ENCODE measurements at places on chromosomes 16 and 17.

GRCh38 chr16:49458243-49458642 lies 84.6 kb downstream of the C16orf78 start:
- DNase-seq: no peak

- DNase-seq: no peak
Observed at GRCh38 chr17:44965481-44966234, 2.4 kb downstream of the C1QL1 start.

GRCh38 chr16:49543631-49543946 lies 170.0 kb downstream of the C16orf78 start:
- DNase-seq: no peak

- DNase-seq: no peak
Observed at GRCh38 chr16:9061358-9061813, 30.1 kb upstream of the HAPSTR1 start.

- no peak for DNase-seq
Observed at GRCh38 chr17:74882517-74883240, 9.9 kb upstream of the FDXR start.

DNA sequence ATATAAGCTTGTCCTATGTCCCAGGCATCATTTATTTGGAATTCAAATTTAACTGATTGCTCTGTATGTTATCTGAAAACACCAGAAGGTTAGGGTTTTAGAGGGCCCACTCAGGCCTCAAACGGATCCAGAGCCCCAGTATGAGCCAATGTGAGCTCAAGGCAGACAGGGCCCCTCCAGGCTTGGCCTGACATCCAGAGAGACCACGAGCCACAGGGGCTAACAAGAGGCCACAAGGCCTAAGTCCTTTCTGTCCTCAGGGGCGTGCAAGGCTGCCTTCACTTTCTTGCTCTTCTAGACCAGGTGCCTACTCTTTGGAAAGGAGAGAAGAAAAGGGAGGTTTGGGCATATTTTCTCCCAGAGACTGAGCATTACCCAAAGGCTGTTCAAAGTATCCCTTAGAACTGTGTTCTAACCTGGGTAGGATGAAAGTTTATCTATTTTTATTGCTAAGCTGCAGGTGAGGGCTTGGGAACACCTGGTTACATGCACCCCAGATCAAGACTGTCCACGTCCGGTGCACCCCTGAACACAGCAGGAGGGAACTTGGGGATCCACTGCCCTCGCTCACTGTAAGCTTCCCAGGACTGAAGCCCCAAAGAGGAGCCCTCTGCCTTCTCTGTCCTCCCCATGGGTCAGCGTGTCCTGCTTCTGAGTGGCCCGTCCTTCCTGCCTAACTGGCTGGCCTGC lies 1.5 kb upstream of the ENGASE start:
- DNase-seq: no peak

DNA sequence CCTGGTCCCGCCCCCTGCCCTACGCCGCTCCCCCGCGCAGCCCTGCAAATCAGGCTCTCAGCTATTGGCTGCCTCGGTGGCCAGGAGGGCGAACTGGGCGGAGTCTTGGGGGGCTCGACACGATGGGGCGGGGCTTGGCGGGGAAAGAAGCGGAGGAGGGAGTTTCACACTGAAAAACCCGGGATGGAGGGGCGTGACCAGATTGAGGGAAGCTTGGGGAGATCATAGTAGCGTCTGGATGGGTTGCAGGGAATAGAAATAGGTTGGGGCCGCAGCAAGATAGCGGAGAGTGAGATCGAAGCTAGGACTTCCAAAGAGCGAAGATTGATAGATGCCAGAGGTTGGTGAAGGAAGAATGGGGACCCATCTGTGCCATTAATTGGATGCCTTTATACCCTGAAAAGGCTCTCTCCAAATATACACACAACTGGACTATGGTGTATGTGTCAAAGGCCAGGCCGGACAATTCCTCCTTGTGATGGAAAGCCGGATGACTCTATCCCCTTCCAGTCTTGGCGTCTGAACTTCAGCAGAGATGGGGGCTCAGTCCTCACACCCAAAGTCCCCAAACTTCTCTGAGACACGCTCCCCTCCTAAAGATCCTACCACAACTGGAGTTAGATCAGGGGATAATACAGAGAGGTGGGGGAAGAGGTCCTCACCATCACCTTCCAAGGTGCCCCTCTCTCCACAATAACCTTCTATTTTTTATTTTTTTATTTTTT lies 376 bp upstream of the STAC2 start:
- no peak for DNase-seq

GRCh38 chr17:79413611-79414010 lies 197.2 kb downstream of the RBFOX3 start:
- DNase-seq: no peak

DNA sequence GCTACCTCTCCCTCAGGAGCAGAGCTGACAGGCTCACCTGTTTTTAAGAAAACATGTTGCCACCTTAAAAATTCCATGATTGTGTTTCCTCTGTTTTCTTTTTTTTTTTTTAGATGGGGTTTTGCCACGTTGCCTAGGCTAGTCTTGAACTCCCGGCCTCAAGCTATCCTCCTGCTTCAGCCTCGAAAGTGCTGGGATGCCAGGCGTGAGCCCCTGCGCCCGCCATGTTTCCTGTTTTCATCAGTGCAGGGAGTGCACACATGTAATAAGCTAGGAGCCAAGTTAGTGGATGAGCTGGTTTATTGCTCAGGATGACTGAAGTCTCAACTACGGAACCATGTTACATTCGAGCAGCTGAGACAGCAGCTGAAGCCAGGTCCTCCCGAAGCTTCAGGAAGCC lies 13.6 kb downstream of the MRM3 start:
- no peak for DNase-seq

GRCh38 chr16:47664653-47665325 lies 203.7 kb downstream of the PHKB start:
- no peak for DNase-seq

DNA sequence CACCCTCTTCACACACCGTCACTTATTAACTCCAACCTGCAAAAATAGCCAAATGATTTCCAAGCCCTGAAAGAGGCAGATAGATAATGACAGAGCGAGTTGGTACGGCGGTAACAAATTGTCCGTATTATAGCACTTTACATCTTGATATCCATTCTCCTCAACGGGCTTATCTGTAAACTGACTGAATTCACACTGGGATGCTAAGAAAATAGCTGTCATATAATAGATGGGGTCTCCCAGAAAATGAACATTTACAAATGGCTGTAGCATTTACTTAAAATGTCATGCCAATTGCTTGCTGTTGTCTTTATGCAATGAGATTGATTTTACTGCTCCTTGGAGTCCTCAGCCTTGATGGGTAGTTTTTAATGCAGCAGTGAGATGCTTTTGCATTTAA lies 225.8 kb upstream of the SDK2 start:
- DNase-seq: no peak

DNA sequence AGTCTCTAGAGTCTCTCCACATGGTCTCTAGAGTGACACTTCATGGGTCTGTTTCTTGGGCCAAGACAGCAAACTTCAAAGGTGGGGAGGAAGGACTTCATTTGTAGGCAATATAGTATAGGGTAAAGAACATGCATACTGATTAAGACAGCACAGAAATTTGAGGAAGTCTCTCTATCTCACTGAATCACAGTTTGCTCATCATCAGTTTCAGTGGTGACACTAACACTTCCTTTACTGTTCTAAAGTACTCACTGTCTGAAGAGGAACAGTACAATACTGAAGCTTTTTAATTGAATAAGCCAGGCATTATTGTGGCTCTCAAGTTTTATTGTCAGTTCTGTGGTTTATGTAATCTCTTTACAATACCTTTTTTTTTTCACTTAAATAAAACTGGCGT lies 656.4 kb upstream of the CDH8 start:
- no peak for DNase-seq

GRCh38 chr17:41754066-41754465 lies 19.6 kb upstream of the HAP1 start:
- no peak for DNase-seq

DNA sequence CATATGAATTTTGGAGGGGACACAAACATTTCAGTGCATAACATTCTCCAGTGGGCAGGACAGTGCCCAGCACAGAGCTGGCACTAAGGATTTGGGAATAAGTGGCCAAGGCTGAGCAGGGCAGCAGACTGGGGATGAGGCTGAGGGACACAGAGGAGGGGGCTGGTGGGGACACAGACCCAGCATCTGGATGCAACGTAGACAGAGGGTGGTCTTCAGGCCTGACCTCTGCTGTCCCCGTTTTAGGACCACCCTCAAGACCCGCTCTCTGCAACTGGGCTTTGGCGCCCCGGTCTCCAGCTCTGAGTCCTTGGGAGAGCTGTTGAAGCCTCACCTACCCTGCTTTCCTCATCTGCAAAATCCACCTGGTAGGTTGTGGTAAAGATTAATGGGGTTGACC lies 3.3 kb upstream of the PRSS33 start:
- DNase-seq: no peak

DNA sequence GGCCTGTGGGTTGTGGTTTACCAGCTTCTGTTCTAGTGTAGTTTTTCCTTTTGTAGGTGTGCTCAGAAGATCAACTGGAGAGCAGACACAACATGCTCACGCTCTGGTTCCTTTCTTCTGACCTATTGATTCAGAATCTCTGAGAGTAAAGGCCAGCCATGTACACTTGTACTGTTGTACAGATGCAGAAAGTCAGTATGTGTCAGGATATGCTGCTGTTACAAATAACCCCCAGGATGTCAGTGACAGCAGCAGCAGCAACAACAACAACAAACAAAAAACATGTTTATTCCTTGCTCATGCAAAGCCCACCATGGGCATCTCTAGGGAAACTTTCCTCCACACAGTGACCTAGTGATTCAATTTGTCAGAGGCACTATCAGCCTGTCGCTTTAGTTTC lies 154.8 kb upstream of the RBFOX1 start:
- DNase-seq: no peak

GRCh38 chr16:53559270-53559951 lies 56.4 kb upstream of the AKTIP start:
- DNase-seq: no peak

DNA sequence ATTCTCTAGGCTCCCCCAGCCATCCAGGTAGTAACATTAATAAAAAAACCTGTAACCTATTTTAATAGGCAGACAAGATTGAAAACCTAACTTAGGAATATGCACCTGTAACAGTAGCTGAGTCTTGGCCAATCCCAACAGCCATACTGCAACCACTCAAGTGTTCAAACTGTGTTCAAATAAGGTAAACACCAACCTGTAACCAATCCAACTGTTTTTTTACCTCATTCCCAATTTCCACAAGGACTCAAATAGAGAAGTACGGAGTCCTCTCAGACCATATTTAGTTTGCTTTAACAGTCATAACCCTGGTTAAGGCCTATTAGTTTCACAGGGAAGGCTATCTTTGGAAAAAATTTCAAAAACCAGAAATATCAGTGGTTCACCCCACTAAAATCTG lies 40.4 kb upstream of the NOS2 start:
- DNase-seq: no peak

DNA sequence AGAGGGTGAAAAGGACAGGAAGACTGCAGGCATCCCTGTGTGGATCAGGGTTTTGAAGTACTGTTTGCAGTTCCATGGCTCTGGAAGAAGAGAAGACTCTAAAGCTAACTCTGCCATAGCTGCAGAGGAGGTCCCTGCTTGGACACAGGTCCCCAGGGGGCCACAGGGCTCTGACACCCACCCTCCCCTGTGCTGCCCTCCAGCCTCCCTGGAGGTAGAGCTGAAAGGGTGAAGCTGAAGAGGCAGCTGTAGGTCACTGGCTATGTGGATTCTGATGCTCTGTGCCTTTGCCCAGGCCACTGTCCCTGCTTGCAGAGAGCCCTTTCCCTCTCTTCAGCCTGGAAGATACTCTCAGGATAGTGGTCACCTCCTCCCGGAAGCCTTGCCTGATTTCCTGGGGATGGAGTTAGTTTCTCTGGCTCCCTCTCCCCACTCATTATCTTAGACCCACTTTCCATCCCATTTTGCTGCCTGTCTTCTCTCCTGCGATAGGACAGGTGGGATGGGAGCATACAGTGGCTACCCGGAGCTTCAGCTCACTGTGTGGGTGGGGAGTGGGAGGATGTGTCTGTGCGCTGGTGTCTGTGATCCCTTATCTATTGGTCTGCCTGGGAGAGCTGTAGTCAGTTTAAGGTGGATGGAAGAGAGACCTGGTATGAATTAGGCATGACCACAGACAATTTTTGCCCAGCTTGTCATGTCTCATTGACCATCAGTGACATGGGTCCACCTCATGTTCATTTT lies 89.8 kb upstream of the TMEM97 start:
- DNase-seq: no peak

GRCh38 chr16:86545954-86546637 lies 8.9 kb downstream of the MTHFSD start:
- no peak for DNase-seq

GRCh38 chr16:74053826-74054225 lies 242.8 kb upstream of the PSMD7 start:
- no peak for DNase-seq

DNA sequence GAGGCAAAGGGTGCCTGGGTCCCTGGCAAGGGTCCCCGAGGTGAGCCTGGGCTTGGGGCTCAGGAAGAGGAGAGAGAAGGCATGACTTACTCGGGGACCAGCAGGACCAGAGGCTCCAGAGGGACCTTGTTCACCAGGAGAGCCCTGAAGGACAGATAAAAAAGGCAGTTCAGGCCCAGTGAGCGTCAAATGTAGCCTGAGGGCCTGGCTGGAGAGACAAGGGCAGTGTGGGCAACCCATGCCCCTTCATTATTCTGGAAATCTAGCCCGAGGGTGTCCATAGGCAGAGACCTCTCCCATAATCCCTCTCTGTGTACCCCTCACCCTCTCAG lies 14.1 kb downstream of the COL1A1 start:
- no peak for DNase-seq

GRCh38 chr17:29504711-29505110 lies 62.1 kb downstream of the ABHD15 start:
- DNase-seq: no peak

DNA sequence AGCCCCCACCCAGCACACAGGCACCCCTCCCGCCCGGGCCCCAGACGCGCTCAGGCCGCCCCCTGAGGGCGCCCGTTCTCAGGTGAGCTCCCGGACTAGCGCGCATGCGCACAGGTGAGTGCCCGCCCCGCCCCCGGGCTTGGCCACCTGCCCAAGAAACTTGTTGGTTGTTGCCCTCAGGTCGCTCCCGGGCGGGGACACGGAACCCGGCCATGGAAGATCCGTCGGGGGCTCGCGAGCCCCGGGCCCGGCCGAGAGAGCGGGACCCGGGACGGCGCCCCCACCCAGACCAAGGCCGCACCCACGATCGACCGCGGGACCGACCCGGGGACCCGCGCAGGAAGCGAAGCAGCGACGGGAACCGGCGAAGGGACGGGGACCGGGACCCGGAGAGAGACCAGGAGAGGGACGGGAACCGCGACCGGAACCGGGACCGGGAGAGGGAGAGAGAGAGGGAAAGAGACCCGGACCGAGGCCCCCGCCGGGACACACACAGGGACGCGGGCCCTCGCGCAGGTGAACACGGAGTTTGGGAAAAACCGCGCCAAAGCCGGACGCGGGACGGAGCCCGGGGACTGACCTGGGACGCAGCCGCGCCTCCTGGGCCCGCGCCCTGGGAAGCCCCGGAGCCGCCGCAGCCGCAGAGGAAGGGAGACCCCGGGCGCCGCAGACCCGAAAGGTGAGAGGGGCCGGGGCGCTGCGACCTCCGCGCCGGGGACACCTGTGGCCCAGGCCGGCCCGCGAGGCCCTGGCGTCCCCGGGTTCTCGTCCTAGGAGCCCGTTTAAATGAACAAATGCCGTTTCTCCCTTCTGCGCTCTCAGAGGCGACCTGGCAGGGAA lies at the start of gene MARVELD3:
TSS of gene MARVELD3 (plus strand) at position 167 of the 840 bp plus-strand sequence. CDS start at position 213, 46 bp downstream.
- no peak for DNase-seq

GRCh38 chr16:69131167-69131838 lies 1.1 kb downstream of the CHTF8 start:
- no peak for DNase-seq

- DNase-seq: no peak
Observed at GRCh38 chr16:50310308-50311133, 44.2 kb downstream of the ADCY7 start.

Data from GM04503 (cell line).